ENCODE measurements at places on chromosomes 1 and 21.

GRCh38 chr1:187762118-187762517 is 933.4 kb downstream of the PLA2G4A start:
- H3K4me3 ChIP-seq: no peak overlapping the region
- H3K36me3 ChIP-seq: no peaks in the 10 kb centered on the region
- H3K27me3 ChIP-seq: no peaks in the 10 kb centered on the region
- no peak for DNase-seq

GRCh38 chr1:29117381-29117780 is 6.3 kb downstream of the TMEM200B start:
- H3K27ac ChIP-seq: no peak overlapping the region
- H3K36me3 ChIP-seq: no peaks in the 10 kb centered on the region
- DNase-seq: no peak

GRCh38 chr1:211874521-211875347 is 44.2 kb upstream of the LPGAT1 start:
- no peaks in the 10 kb centered on the region for H3K27me3 ChIP-seq
- DNase-seq: no peak
- no peaks in the 10 kb centered on the region for H3K36me3 ChIP-seq
- H3K4me3 ChIP-seq: no peak overlapping the region

DNA sequence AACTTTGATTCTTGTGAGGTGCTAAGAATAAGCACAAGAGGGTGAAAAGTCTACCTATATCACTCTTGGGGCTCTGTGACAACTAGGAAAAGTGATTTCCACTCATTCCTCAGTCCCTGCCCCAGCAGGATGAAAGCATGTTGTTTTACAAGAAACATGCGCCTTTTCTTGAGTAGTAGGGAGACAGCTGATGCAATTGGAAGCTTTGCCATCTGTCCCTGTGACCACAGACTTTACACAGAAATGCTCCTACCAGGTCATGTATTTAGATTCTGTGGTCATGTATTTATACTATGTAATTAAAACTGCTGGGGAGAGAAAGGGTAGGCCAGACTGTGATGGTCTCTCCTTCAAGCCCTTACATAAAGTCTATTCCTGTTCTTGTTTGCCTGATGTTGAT is 445.5 kb downstream of the PTPRC start:
- H3K36me3 ChIP-seq: no peaks in the 10 kb centered on the region
- H3K27ac ChIP-seq: no peak overlapping the region
- no peaks in the 10 kb centered on the region for H3K4me1 ChIP-seq
- no peak overlapping the region for H3K4me3 ChIP-seq
- DNase-seq: peak; percentile 3

- H3K27ac ChIP-seq: peak overlapping the region; percentile 74
- peaks cover 35% of the 10 kb centered on the region for H3K4me1 ChIP-seq
- H3K4me3 ChIP-seq: no peak overlapping the region
- no peaks in the 10 kb centered on the region for H3K27me3 ChIP-seq
Measured at GRCh38 chr1:31954607-31955283, 16.6 kb upstream of the PTP4A2 start.

DNA sequence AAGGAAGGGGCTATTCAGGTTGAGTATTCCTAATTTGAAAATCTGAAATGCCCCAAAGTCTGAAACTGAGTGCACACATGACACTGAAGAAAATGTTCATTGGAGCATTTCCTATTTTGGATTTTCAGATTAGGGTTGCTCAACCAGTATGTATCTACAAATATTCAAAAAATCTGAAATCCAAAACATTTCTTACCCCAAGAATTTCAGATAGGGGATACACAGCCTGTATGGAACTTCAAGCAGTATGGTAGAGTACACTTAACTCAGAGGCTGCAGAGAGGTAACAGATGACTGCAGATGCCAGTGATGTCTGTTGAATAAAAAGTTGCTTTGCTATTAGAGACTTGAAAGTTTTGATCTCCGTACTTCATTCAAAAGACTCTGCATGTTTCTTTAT is 19.0 kb downstream of the YTHDF2 start:
- no peaks in the 10 kb centered on the region for H3K27me3 ChIP-seq
- no peak overlapping the region for H3K4me3 ChIP-seq
- H3K4me1 ChIP-seq: peaks cover 10% of the 10 kb centered on the region
- peaks cover 5% of the 10 kb centered on the region for H3K36me3 ChIP-seq
- no peak for DNase-seq
- H3K27ac ChIP-seq: no peak overlapping the region

GRCh38 chr1:147786536-147786935 is 26.1 kb upstream of the GJA5 start:
- no peaks in the 10 kb centered on the region for H3K36me3 ChIP-seq
- H3K27me3 ChIP-seq: no peaks in the 10 kb centered on the region
- no peak overlapping the region for H3K27ac ChIP-seq
- no peaks in the 10 kb centered on the region for H3K4me1 ChIP-seq
- DNase-seq: no peak

- H3K27ac ChIP-seq: peak overlapping the region; percentile 5
- H3K4me3 ChIP-seq: no peak overlapping the region
- peak; percentile 87 for DNase-seq
- no peaks in the 10 kb centered on the region for H3K4me1 ChIP-seq
- H3K36me3 ChIP-seq: no peaks in the 10 kb centered on the region
Measured at GRCh38 chr1:181126871-181127587, 38.5 kb downstream of the IER5 start.

DNA sequence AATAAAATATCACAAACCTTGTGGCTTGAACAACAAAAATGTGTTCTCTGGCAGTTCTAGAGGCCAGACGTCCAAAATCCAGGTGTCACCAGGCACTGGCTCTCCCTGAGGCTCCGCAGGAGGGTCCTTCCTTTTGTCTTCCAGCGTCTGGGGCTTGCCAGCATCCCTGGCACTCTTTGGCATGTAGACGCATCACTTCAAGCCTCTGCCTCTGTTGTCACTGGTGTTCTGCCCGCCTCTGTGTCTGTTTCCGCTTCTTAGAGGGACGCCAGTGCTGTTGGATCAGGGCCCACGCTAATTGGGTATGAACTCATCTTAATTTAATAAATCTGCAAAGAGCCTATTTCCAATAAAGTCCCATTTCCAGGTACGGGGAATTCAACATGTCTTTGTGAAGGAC is 273.7 kb upstream of the C1orf174 start:
- no peaks in the 10 kb centered on the region for H3K36me3 ChIP-seq
- no peak overlapping the region for H3K4me3 ChIP-seq
- no peaks in the 10 kb centered on the region for H3K27me3 ChIP-seq
- H3K27ac ChIP-seq: no peak overlapping the region
- DNase-seq: no peak

- H3K27me3 ChIP-seq: no peaks in the 10 kb centered on the region
- H3K4me3 ChIP-seq: no peak overlapping the region
- no peak for DNase-seq
- no peak overlapping the region for H3K27ac ChIP-seq
- H3K4me1 ChIP-seq: peaks cover 12% of the 10 kb centered on the region
Measured at GRCh38 chr1:113872219-113872935, 865 bp upstream of the PTPN22 start.

GRCh38 chr1:210342986-210343780 is 14.5 kb downstream of the HHAT start:
- DNase-seq: no peak
- no peaks in the 10 kb centered on the region for H3K36me3 ChIP-seq
- no peak overlapping the region for H3K27ac ChIP-seq
- H3K4me1 ChIP-seq: no peaks in the 10 kb centered on the region
- H3K27me3 ChIP-seq: no peaks in the 10 kb centered on the region
- H3K4me3 ChIP-seq: no peak overlapping the region

- H3K27ac ChIP-seq: no peak overlapping the region
- no peak overlapping the region for H3K4me3 ChIP-seq
- no peaks in the 10 kb centered on the region for H3K4me1 ChIP-seq
- no peaks in the 10 kb centered on the region for H3K36me3 ChIP-seq
- no peaks in the 10 kb centered on the region for H3K27me3 ChIP-seq
Measured at GRCh38 chr21:40057331-40057730, 190.1 kb downstream of the PCP4 start.

GRCh38 chr1:32554288-32554687 is 15.1 kb downstream of the ZBTB8A start:
- no peak for DNase-seq
- H3K4me3 ChIP-seq: no peak overlapping the region
- peaks cover 3% of the 10 kb centered on the region for H3K36me3 ChIP-seq
- H3K4me1 ChIP-seq: no peaks in the 10 kb centered on the region
- no peak overlapping the region for H3K27ac ChIP-seq

DNA sequence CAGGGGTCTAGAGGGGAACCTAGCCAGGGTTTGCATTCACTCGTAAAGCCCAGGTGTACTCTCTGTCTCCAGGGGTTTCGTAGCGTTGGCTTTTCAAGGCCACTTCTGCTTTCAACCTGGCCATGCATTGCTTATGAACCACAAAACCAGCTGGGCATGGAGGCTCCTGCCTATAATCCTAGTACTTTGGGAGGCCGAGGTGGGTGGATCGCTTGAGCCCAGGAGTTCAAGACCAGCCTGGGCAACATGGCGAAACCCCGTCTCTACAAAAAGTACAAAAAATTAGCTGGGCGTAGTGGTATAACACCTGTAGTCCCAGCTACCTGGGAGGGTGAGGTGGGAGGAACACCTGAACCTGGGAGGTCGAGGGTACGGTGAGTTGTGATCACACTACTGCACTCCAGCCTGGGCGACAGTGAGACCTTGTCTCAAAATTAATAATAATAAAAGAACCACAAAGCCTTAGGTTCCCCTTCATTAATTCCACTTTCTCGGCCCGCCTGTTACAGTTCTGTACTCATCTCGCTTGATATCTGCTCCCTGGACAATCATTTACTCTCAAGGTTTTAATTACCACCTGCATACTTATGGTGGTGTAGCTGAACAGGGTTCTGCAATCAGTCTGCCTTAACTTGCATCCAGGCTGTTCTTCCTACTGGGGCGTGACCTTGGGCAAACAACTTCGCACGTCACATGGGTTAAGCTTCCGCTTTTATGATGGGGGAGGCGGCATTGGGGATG is 6.1 kb downstream of the SLC16A4 start:
- no peaks in the 10 kb centered on the region for H3K36me3 ChIP-seq
- H3K4me3 ChIP-seq: no peak overlapping the region
- H3K4me1 ChIP-seq: peaks cover 6% of the 10 kb centered on the region
- DNase-seq: peak; percentile 80
- no peaks in the 10 kb centered on the region for H3K27me3 ChIP-seq
- peak overlapping the region; percentile 59 for H3K27ac ChIP-seq

- no peak for DNase-seq
- no peak overlapping the region for H3K4me3 ChIP-seq
- no peaks in the 10 kb centered on the region for H3K36me3 ChIP-seq
- no peak overlapping the region for H3K27ac ChIP-seq
- peaks cover 9% of the 10 kb centered on the region for H3K4me1 ChIP-seq
- no peaks in the 10 kb centered on the region for H3K27me3 ChIP-seq
Measured at GRCh38 chr1:108121358-108122143, 78.6 kb downstream of the SLC25A24 start.

GRCh38 chr1:60425528-60425927 is 352.0 kb upstream of the C1orf87 start:
- no peak overlapping the region for H3K27ac ChIP-seq
- peak; percentile 5 for DNase-seq
- H3K4me3 ChIP-seq: no peak overlapping the region
- H3K27me3 ChIP-seq: peaks cover 2% of the 10 kb centered on the region
- H3K36me3 ChIP-seq: no peaks in the 10 kb centered on the region

DNA sequence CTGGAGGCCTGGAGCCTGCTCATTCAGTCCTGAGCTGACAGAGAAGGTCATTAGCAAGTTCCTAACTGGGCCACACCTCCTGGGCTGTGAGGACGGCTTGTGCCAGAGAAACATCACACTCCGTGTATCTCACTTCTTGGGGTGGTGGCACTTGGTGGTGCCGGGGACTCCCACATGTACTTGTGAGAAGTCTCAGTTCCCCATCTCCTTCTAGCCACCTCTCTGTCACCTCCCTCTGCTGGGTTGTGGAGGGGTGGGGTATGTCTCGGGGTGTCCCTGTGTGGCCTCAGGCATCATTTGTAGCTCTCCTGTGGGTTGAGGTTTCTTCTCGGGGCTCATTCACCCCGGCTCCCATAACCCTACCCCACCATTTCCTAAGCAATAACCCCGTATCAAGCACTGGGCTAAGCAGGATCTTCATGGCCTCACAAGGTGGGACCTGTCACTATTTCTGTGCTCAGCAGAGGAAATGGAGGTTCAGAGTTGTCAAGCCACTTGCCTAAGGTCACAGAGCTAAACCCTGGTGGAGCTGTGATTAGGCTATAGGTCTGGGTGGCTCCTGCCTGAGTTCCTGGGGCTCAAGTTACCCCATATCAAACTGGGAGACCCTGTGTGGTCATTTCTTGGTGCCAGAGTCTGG is 62.5 kb downstream of the UBIAD1 start:
- H3K27ac ChIP-seq: no peak overlapping the region
- H3K4me3 ChIP-seq: no peak overlapping the region
- peaks cover 14% of the 10 kb centered on the region for H3K27me3 ChIP-seq
- no peaks in the 10 kb centered on the region for H3K36me3 ChIP-seq

DNA sequence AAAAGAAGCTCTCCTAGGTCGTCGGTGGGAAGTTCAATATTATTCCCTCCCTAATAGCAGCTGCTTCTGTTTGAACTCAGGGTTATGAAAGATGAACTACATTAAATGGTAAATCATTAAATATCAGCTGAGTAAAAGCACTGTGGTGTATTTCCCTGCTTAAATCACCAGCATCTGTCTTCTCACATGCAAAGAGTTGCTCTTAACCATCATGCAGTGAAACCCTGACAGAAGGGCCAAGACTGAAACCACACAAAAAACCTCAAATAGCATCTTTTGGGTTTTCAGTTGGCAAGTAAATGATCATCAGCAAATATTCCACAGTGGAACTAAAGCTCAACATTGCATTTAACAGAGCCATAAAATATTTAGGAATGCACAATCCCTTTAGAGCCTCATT is 380.0 kb upstream of the ADGRL2 start:
- no peaks in the 10 kb centered on the region for H3K27me3 ChIP-seq
- H3K4me1 ChIP-seq: no peaks in the 10 kb centered on the region
- no peak overlapping the region for H3K27ac ChIP-seq
- no peak for DNase-seq
- H3K36me3 ChIP-seq: no peaks in the 10 kb centered on the region

DNA sequence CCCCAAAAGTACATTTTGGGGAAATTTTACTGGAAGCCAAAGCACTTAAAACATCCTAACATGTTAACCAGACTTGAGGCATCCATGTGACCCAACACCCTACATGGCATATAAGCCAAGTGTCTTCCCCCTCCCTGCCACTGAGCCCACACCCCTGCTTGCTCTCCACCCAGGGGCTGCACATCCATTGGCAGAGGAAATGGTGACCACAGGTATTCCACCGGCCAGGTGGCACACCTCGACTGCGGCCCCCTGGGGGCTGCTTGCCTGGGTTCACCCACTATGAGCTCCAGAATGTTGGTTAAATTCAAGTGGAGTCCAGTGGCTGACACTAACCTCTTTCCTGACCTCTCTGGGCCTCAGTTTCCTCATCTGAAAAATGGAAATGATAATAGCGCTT is 64.4 kb upstream of the FAM20B start:
- no peak overlapping the region for H3K4me3 ChIP-seq
- no peaks in the 10 kb centered on the region for H3K4me1 ChIP-seq
- DNase-seq: no peak
